Stimulated activated CD4-positive, alpha-beta T cell treated with anti-CD3 and anti-CD28 coated beads, Interleukin-1b, Interleukin-23, amount 100 ng/mL, for 1 hour (primary cell): ENCODE measurements at places on chromosomes 6 and 20.

DNA sequence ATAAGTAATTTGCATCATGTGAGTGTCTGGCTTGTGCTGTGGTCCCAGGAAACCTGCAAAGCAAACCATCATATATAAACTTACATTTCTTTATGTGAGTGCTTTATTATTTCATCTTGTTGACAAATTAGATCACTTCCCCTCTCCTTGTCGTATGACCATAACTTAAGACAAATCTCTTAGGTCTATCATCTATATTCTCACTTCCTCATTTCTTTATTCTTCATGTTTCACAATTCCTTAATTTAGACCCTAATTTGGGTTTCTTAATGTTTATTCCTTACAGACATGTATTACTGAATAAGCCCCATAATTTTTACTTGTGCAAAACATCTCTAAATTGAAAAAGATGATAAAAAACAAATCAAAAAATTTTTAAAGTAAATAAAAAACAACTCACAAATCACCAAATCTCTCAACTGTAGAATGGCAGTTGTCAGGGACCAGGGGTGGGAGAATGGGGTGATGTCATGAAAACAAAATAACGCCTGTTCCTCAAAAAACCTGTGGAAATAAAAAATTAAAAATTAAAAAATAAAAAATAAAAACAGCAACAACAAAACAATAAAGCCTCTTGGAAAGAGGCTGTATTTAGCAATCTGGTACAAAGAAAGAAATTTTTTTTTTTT is 49.5 kb upstream of the FBXO30 start:
- DNase-seq, result no peak

DNA sequence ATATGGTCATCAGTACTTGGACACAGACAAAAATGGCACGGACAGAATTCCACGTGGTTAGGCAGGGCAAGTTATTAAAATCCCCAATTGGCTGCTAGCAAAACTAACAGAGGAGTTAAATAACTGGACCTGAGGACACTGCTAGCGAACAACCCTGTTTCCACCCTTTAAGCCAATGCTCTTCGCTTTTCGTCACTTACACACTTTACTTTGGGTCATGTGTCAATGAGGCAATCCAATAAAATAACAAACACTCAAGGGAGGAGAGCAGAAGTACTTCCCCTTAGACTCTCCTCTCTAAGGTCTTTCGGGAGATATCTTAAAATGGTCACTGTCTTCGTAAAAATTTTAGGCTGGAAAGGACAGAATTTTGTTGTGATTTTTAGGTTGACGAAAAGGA is 68.6 kb downstream of the LCA5 start:
- DNase-seq, result no peak

DNA sequence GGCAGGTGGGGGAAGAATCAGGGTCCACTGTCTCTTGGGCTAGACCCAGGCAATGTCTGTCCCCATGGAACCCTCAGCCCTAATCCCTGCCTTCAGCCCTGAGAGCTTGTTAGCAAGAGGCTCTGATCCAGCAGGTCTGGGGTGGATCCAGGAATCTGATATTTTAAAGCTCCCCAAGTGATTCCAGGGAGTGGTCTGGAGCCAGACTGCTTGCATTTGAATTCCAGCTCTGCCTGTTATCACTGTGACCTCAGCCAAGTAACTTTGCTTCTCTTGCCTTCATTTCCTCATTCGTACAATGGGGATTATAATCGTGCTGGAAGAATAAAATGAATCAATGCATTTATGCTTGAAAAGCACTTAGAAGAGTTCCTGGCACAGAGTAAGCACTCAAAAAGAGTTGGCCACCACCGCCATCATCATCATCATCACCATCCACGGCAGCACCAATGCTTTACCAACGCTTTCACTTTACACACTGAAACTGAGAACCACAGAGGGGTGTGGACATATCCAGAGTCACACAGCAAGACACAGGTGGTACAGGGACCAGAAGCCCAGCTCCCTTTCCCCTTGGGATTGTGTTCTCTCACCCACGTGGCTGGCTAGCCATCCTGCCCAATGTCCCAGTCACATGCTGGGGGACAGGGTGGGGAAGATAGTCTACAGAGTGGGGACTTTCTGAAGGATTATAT is 75.7 kb upstream of the RALY start:
- no peak for DNase-seq

DNA sequence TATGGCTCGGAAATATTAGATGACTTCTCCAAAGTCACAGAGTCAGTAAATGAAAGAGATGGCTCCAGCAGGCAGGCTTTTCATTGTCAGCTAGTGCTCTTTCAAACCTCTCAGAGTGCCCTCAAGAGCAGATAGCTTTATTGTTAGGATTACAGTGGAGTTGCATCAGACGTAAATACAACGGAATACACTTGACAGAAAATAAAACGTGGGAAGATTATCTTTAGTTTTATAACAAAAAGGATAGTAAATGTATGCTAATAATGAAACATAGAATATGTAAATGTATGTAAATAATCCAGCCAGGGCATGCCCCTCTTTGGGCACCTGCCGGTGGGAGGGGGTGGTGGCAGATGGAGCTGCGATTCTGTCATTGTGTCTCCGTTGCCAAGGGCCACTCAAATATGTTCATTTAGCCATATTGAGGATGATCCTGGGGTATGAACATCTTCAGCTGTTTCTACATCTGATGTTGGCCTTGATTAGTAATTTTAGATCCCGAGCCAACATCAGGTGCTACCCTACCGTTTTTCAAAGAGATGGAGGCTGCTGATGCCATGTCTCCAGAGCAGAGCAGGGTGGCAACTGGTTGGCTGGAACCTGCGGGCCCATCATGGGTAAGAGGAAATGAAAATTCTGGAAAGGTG is 358.3 kb upstream of the SULF2 start:
- DNase-seq, result no peak

GRCh38 chr6:15352845-15353244 is 107.0 kb downstream of the JARID2 start:
- no peak for DNase-seq

DNA sequence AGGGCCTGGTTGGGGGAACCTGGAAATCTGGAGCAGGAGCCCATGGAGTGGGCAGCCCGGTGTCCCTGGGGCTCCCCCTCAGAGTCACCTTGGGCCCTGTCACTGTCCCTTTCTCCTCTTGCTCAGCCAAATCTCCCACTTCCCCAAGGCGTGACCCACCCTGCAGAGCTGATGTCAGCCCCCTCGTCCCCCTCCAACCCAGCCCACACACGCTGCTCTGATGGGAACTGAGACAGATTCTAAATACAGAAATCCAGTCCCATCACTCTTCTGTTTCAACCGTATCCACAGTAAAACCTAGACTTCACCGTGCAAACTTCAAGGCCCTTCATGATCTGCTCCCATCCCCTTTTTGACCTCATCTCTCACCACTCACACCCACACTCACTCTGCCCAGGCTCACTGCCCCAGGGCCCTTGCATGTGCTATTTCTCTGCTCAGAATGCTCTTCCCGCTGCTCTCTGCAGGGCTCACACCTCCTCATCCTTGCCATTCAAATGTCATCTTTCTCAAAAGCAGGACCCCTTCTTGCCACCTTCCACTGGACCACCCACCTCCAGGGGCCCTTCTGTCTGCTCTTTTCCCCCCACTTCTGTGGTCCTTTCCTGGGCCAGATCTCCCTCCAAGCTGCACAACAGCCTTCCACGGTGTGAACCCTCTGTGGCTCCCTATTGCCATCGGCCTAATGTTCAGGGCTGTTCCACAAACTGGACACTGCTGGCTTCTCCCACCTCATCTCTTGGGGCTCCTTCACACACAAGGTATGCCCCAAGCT is 16.6 kb downstream of the TGM2 start:
- no peak for DNase-seq

GRCh38 chr20:40457404-40457803 is 231.6 kb downstream of the MAFB start:
- DNase-seq, result no peak

DNA sequence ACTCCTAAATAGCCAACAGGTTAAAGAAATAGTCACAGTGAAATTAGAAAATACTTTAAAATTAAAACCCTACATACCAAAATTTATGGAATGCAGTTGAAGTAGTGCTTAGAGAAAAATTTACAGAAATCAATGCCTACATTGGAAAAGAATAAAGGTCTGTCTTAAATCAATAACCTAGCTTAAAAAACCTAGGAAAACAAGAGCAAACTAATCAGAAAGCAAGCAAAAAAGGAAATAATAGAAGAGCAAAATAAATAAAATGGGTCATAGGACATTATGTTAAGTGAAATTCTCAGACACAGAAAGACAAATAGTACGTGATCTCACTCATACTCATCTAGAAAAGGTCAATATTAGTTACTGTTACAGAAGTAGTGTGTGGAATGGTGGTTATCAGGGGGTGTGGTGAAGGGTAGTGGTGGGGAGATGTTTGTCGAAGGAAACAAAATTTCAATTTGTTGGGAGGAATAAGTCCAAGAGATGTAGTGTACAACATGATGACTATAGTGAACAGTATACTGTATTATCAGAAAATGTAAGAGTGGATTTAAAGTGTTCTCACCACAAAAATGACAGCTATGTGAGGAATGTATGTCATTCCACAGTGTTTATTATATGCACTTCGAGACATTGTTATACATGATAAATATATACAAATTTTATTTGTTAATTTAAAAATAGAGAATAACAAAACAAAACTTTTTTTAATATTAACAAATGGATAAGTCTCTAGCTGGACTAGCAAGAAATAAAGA is 423.6 kb downstream of the CDH26 start:
- DNase-seq, result no peak

DNA sequence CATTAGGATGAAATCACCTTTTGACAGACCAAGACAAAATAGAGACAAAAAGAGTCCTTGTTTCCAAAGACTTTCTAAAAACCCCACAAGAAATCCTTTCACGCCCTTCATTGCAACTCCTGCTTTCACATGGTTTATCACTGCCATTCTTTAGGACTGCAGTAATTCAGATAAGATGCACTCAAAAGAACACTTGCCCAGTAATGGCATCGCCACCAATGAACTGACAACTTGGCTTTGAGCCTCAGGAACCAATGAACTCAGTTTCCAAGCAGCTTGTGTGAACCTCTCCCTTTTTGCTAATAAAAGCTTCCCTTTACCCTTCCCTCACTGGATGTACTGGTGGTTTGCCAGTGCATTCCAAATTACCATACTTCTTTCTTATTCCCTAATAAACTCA is 21.8 kb downstream of the OSTM1 start:
- no peak for DNase-seq

- DNase-seq, result no peak
Measured at GRCh38 chr6:151721671-151722070, 85.8 kb upstream of the ESR1 start.

- no peak for DNase-seq
Measured at GRCh38 chr6:170344631-170345576, 38.3 kb downstream of the FAM120B start.

GRCh38 chr6:156068881-156069280 is 613.2 kb upstream of the NOX3 start:
- no peak for DNase-seq
